ENCODE measurements at places on chromosomes 7 and 10. TPM values are rescaled to one million over a fixed set of nuclear protein-coding genes. Genes with fewer than 3 reads are reported as not detected.

DNA sequence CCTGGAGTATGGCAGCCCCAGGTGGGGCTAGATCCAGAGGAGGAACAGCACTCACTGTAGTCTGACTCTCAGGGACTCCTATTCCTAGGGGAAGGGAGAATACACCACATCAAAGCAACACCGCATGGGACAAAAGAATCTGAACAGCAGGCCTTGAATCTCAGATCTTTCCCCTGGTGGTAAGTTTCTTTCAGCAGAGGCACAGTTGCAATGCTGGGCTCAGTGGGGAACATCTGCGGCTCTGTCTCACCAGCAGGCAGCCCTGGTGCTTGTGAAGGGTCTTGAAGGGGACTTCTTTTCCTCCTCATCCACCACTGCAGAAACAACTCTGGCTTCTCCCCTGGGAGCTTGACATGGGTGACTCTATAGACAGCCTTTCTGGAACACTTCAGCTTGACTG is 111.2 kb upstream of the ARHGAP21 start:
- DNase-seq = no peak

- no peak for DNase-seq
Observed at GRCh38 chr10:88187472-88187871, 324.0 kb downstream of the PTEN start.

- DNase-seq = no peak
Observed at GRCh38 chr7:110766864-110767263, 324.1 kb upstream of the LRRN3 start.

The TMEM236 gene
- 0.40 TPM for polyA plus RNA-seq

- peak; percentile 86 for DNase-seq
Observed at GRCh38 chr10:11986593-11987216, 55.9 kb downstream of the UPF2 start.

DNA sequence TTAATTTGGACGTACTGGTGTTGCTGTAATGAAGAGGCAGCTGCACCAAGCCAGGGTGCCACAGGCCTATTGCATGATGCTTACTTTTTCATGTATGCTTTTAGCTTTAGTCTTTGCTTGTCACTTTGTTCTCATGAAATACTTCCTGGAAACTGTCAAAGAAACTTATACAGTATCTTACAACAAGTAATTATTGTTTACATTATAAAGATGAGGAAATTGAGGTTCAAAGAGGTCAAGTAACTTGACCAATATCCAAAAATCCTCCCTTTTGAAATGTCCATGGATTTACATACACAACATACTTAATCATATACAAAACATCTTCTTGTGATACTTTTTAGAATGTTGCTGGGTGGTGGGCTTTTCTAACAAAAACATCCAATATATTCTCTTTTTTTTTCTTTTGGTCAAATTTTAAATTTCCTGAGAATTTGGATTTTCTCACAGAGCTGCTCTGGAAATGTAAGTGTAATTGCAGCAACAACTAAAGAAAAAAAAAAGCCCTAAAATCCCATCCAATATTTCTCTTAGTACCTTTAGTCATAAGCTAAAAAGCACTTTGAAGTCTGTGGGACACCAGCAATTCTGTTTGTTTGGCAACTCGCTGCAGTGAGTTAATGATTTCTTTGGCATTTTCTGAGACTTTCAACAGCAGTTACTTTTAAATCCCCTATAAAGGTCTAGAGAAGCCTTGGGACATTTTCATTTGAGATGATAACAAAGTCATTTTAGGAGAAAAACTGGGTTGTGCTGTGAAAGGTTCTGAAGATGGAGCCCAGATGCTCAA is 500.6 kb upstream of the IGFBP3 start:
- no peak for DNase-seq

- no peak for DNase-seq
Observed at GRCh38 chr7:108253275-108254044, 123.3 kb upstream of the LAMB4 start.

GRCh38 chr7:45915606-45916005 is 5.5 kb downstream of the IGFBP3 start:
- no peak for DNase-seq

DNA sequence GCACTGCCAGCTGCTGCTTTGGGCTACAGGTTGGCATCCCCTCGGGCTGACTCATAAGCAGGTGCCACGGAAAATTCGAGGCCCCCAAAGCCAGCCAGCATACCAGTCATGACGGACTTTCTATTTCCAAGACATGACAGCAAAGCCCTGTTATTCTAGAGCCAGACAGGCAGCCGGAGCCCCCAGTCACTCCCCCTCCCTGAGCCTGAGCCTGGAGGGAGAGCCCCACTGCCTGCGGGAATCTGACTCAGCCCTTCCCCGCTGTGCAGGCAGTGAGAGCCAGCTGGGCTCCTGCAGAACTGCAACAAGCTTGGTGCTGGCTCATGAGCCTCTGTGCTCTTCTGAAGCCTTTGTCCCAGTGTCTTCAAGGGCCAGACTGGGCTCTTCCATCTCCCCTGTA is 15.8 kb downstream of the BTBD16 start:
- peak; percentile 81 for DNase-seq

GRCh38 chr7:75993689-75994387 is 557 bp downstream of the TMEM120A start:
- DNase-seq = peak; percentile 35

The ZNF804B gene
- not detected for polyA plus RNA-seq

The RAB19 gene
- polyA plus RNA-seq = not detected

DNA sequence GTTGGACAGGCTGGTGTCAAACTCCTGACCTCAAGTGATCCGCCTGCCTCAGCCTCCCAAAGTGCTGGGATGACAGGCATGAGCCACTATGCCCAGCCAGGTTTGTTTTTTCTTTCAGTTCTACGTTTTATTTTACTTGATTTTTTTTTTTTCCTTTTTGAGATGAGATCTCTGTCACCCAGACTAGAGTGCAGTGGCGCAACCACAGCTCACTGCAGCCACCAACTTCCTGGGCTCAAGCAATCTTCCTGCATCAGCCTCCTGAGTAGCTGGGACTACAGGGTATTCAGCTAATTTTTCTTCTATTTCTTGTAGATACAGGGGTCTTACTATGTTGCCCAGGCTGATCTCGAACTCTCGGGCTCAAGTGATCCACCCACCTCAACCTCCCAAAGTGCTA is 24.3 kb downstream of the GDI2 start:
- no peak for DNase-seq

The FAM25G gene
- polyA plus RNA-seq = not detected

The LAMB1 gene
- 503 TPM for polyA plus RNA-seq

DNA sequence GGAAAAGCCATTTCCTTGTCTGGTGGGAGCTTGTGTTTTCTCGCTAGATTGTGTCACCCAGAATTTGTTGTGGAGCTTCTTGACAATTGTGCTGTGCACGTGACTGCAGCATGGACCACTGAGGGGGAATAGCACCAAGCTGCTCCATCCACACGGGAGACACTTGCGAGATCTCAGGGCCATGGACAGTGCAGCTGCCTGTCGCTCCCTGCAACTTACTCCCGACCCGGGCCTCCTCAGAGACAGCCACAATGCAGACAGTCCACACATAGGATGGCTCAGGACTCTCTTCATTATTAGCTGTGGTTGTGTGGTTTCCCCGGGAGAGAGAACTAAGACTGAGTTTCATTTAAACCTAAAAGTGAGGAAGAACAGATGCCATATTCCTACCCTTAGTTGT is 673.2 kb upstream of the GALNT17 start:
- DNase-seq = no peak

GRCh38 chr7:143480501-143480900 is 2.8 kb downstream of the TAS2R41 start:
- no peak for DNase-seq

- no peak for DNase-seq
Observed at GRCh38 chr7:27187475-27188385, 2.7 kb upstream of the HOXA11 start.

DNA sequence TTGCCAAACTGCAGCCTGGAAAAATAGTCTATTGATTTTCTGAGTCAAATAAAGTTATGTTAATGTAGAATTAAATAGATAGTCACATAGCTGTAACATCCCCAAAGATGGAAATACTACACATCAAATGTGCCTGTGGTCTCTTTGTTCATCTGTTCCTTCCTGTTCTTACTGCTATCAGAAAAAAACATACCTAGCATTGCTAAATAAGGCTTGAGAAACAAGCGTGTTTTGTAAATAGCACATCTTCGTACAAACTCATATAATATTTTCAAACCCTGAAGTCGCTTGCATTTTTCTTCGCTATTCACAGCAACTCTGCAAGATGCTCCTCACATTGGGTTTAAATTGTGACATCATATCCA is 116.1 kb downstream of the KLF6 start:
- DNase-seq = no peak

DNA sequence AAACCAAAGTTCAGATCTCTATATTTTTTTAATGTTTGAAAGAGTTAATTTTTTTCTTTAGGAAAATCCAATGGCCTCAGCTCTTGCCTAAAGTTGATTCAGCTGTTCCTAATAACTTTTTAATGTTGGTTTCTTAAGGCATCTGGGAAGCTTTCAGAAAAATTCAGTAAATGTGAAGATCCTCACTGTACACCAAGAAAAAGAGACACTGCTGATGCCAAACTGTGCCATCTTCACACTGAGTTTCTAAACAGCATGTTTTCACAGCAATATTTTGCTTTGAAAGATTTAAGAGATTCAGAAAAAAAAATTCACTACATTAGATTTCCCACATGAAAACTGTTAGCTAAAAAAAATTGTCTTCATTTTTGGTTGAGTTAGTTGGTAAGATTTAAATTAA is 249.4 kb downstream of the NEBL start:
- no peak for DNase-seq

- no peak for DNase-seq
Observed at GRCh38 chr10:75653761-75654160, 222.3 kb downstream of the LRMDA start.

The OR2A12 gene
- not detected for polyA plus RNA-seq

DNA sequence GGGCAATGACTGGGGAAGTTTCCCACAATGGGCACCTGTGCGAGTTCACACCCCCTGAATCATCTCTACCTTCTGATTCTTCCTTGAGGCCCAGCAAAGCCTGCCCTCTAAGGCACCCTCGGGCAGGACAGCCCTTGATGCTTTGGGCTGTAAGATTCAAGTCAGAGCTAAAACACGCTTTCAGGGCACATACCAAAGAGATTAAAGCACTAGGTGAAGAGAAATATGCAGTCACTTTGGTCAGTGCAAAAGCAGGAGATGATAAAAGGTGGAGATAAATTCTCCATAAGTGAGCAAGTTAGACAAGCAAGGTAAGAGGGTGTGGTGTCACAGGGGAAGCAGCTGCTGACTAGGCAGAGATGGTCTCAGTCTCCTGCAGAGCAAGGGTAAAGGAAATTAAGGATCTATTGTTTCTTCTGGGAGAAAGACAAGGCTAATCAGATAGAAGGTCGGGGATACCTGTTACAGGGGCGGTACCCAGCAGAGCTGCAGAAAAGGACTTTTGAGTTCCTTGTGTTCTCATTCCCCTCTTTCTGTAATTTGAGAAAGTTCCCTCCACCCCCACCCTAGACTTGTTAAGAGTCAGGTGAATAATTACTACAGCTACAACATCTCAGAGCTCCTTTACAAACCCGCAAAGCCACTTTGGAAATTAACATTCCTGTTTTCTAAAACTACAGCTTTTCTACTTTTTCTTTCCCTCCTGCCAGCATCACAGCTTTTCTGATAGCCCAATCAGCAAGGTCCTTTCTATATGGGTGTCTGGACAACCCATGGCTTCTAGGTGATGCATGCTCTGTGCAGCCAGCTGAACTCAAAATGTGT is 26.4 kb downstream of the PDLIM1 start:
- DNase-seq = no peak

DNA sequence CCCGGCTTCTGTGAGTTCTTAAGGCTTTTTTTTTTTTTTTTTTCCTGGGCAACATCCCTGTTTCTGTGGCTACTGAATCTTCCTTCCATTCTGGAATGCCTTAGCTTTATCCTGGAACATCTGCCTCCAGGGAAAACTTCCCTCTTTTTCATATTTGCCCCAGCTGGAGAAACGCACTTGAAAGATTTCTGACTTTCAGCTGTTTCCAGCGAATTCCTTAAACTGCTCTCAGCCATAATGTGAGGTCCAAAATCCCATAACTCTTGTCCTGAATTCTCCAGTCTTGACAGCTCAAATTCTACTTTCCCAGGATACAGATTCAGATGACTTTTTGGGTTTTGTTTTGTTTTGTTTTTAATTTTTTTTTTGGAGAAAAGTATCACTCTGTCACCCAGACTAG is 263.6 kb upstream of the AUTS2 start:
- DNase-seq = no peak

- DNase-seq = peak; percentile 78
Observed at GRCh38 chr7:90625562-90625961, 29.4 kb downstream of the CDK14 start.

The SLC4A2 gene
- polyA plus RNA-seq = 43.2 TPM

DNA sequence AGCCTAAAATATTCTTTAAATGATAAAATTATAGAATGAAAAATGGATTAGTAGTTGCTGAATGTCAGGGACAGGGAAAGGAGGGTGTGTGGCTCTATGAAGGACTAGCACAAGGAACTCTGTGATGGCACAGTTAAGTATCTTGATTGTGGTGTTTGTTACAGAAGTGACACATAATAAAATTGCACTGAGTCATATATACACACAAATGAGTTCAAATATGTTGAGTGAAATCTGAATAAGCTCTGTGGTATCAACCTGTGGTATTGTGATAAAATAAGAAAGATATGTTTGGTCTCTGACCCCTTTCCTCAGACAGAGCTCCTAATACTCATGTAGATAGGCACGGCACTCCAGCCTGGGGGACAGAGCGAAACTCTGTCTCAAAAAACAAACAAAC is 181.5 kb upstream of the TRIM24 start:
- no peak for DNase-seq

The HMX2 gene
- not detected for polyA plus RNA-seq
